Activated CD4-positive, alpha-beta T cell treated with anti-CD3 and anti-CD28 coated beads, Interleukin-2, Interleukin-6, amounts not matched to agents 100 ng/mL and 50 ng/mL, durations not matched to agents 16 hours and 8 hours (primary cell): ENCODE measurements at places on chromosomes 2 and 18.
A peak's percentile ranks its signal among the peaks of the same experiment; 100 is the strongest.

DNA sequence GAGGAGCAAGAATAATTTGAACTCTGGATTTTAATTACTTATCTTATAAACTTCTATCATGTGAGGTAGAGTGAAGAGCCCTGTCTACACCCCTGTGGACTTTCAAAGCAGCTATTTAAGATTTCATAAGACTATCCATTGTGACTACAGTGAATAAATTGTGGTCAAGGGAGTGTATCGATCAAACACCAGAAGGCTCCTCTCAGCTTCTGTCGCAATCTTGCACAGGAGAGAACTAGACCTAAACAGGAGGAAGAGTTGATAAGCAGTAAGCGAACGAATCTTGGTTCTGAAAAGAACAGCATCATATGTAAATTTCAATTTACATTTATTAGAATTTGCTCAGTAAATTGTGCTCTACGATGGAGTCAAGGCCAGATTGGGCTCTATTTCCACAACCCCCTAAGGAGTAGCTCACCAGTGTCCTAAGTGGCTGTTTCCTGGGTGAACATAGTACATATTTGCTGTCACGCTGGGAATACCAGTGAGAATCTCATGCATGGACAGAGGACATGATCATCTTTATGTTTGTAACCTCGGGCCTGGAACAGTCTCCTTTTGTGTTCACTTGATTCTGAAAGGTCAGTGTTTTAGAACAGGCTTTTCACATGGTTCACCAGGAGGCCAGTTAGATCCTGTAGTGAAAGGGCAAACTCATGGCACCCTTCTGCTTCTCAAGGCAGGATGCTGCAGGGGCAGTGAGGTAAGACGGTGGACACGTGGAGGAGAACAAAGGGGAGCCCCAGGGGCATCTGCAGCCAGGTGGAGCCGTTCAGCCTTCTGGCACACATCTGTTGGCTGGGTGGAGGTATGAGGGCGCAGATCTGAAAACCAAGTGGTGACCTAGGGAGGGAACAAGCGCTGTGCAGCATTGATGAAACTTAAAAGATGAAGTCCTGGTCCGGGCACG lies 33.3 kb downstream of the NPAS2 start:
- no peak for DNase-seq

DNA sequence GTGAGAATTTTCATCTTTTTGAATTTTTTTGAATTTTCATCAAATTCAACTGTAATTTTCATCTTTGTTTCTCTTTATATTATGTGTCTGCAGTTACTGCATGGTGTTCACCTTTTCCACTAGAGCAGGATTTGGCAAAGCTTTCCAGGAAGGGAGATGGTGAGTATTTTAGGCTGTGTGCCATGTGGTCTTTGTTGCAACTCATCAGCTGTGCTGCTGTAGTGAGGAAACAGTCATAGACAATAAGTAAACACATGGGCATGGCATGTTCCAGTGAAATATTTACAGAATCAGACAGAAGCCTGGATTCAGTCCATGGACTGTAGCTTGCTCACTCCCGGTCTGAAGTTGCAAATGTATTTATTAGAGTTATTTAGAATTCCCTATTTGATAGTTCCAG lies 120.4 kb downstream of the DCDC2C start:
- no peak for DNase-seq

- no peak for DNase-seq
These were observed 69.6 kb upstream of the EMILIN2 start for GRCh38 chr18:2777241-2777640.

- no peak for DNase-seq
These were observed 20.9 kb downstream of the ARMC9 start for GRCh38 chr2:231219289-231219688.

- DNase-seq: no peak
These were observed 45.1 kb downstream of the DHX57 start for GRCh38 chr2:38830526-38831159.

GRCh38 chr2:154670083-154670482 lies 28.4 kb upstream of the KCNJ3 start:
- DNase-seq: no peak

DNA sequence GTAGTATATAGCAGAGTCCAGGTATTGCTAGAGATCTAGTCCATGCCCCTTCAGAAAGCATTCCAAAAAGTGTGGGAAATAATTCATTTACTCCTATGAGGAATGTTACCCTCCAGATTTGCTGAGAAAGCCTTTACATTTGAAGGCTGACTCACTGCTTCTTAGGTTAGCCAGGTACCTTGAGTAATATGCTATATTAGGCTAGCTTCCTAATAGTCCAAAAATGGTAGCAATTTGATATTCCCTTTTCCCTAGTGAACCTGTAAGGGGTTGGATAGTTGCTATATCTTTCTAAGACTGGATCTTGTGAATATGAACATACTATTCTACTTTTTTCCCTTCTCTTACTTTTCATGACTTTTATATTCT lies 63.6 kb downstream of the SPOPL start:
- DNase-seq: no peak

DNA sequence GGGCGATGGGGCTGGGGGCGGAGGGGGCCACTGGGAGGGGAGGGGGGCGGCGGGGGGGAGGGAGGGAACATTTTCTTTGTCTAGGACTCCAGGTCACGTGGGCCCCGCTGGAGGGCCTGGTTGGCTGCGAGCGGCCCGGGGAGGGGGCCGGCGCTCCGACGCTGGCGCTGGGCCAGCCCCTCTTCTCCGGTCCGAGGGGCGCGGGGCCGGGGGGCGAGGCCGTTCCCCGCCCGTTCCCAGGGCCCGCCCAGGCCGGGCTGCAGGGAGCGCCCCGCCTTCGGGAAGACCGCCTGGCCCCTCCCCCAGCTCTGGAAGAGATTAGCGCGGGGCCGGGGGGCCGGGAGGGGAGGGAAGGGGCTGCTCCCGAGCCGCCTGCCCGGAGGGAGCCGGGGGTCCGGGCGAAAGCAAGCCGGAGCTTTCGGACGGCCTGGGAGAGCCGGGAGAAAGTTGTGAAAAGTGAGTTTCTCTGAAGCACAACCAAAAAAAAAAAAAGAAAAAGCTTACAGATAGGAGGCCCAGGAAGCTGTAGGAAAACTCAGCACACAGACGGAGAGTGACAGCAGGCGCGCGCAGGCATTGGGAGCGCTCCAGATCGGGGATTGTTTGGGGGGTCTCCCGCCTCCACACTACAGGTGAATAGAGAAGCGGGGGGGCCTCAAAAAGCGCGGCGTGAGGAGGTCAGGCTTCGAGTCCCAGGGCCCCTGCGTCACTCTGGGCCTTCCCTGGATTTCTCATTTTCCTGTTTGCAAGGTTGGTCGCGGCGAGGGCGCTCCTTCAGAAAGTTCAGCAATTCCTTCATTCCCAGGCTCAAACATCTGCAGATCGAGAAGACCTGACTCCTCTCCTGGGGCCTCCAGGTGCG lies 84.1 kb upstream of the POMC start:
- DNase-seq: peak; percentile 61

DNA sequence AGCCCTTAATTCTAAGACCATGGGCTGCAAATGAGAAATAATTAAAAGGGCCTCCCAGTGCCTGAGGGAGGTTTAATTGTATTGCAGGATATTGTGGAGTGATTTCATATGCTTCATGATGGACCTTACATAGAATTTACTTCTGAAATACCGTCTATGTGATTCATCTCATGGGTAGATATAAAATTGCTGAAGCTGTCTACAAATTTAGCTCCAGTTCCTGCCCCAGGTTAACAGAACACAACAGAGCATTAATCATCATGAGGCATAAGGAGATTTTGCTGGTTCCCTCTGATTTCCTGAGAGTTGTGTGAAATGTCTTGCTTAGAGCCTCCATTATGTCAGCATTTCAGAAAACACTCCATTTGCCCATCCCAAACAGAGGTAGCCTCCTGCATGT lies 770 bp downstream of the UPP2 start:
- DNase-seq: no peak

DNA sequence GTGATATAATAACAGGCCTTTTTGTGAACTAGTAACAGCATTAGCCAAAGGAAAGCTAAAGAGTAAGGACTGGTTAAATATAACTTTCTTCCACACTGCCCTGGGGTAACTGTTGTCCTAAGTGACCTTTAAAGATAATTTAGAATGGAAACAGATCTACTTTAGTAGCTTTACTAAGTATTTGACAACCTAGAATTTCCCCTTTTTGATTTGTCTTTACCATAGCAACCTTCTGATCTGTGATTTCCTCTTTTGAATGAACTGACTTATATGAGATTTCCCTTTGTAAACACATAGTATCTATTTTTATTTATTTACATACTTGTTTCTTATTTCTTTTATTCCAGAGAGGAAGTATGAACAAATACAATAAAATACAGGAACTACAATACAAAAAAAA lies 10.5 kb upstream of the KLF7 start:
- no peak for DNase-seq

DNA sequence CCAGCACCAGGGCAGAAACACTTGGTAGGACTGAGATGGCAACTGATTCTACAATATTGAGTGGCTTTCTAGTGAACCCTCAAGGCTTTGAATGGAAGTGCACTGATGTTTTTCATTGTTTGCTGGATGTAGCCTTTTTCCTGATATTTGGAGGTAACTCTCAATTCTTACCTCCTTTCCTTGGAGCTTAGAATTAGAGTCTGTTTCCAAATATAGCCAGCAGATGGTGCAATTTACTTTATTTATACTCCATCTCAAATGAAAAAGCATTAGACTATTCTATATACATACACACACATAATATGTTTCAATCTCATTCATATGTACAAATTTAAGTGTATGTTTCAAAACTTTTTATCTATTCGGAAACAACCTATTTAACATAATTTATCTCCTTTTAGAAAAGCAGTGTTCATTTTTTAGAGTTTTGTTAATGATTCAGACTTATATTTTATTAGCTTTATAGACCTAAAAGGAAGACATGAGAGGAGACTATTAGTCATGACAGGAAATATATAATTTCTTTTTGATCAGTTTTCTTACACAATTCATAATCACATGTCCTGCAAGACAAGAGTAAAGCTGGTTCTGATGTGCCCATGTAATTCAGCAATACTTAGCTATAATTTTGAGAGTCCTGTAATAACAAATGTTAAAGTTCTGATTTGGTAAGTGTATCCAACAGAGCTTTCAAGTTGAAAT lies 124.8 kb downstream of the NUP35 start:
- peak; percentile 12 for DNase-seq

DNA sequence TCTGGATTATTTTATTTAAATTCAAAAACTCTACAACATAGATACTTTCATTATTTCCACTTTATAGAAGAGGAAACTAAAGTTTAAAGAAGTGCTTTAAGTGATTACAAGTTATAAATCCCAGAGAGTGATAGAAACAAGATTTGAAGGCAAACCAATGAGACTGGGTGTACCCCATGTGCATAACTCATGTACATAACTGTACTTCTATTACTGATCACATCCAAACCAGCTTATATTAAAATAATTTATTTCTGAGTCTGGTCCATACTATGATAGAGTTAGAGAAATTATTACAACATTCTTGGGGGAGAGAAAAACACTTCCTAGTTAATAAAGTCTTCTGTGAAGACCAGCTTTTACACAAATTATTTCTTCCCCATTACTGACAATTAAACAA lies 221.4 kb downstream of the EXOC6B start:
- no peak for DNase-seq

- DNase-seq: no peak
These were observed 142.9 kb upstream of the NDUFV2 start for GRCh38 chr18:8959551-8960135.

DNA sequence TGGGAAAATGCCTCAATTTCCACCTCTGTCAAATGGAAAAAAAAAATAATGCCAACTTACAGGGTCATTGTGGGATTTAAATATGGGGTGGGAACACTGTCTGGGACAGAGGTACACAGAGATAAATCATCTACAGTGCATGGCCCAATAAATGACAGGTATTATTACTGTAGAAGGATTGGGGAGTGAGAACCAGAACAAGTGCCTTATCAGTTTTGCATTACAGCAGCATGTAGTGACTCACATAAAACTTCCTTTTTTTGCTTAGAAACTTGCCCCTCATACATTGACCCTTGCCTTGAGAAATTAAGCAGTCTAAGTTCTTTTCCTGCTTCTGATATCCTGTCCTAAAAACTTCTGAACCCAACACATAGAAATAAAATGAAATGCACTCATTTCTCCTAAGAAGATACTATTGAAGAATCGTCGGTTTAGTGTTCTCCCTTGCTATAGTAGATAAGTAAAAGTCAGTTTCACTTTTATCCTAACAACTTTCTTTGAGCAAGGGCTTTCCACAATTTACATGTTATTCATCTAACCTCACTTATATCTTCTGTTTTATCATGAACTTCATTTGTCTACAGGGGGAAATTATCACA lies 121.0 kb upstream of the HAAO start:
- no peak for DNase-seq

DNA sequence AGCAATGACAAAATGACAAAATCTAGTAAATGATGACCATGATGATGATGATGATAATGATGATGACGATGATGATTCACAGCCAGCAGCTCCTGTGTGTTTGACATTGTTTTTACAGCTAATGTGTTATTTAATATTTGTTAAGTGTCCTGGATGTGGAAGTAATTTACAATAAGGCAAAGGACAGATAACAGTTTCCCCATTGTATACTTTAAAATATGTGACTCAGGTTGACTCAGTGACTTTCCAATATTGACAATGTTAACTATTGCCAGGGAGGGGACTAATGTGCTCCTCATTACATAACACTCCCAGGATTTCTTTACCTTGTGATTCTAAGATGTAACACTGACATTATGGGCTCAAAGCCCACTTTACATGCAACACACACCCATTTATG lies 602.2 kb downstream of the FBXO15 start:
- DNase-seq: no peak

DNA sequence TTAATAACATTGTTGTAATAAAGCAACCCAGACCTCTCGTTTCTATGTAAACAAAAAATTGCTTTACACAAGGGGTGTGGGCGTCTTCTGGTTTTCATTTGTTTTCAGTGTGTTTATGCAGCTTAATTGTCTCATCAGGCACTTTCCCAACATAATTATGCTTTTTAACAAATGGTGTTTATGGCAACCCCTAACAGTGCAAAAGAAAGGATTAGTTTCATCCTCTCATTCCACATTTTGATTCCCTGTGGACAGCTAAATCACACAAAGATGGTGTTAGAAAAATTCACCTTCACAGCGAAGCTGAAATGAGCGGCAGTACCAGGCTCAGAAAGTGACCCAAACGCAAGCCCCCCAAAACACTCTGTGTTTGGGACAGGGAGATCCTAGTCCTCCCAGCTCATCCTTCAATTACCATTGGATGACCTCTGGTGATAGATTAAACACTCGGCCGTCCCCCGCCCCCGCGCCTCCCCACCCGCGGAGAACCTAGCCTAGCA lies 724 bp downstream of the FTCDNL1 start:
- no peak for DNase-seq

- DNase-seq: no peak
These were observed 11.1 kb upstream of the CYS1 start for GRCh38 chr2:10091182-10091888.

- no peak for DNase-seq
These were observed 514.5 kb downstream of the LRRTM4 start for GRCh38 chr2:77007686-77008085.

GRCh38 chr2:152594022-152594766 lies 123.1 kb downstream of the PRPF40A start:
- peak; percentile 63 for DNase-seq

DNA sequence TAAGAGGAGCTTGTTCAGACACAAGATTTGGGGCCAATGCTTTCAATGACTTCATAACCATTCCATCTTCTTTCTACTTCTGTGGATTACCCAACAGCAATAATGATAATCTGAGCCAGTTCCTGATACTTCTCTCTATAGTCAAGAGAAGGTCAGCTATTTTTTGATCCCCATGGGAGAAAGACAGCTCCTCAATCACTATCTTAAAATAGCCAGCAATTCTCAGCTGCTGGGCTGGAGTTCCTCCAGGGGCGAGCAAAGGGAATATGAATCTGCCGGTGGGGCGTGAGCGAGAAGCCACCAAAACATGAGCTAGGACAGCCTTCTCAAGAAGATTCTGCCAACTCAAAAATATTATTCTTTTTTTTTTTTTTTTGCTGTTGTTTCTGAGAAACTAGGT lies at the start of gene TMEM182:
Gene TMEM182 (plus strand): TSS at position 269 of the 400 bp plus-strand sequence. CDS start 187 bp downstream, outside the sequence.
- DNase-seq: no peak
